ENCODE measurements at places on chromosomes 11 and 22.

DNA sequence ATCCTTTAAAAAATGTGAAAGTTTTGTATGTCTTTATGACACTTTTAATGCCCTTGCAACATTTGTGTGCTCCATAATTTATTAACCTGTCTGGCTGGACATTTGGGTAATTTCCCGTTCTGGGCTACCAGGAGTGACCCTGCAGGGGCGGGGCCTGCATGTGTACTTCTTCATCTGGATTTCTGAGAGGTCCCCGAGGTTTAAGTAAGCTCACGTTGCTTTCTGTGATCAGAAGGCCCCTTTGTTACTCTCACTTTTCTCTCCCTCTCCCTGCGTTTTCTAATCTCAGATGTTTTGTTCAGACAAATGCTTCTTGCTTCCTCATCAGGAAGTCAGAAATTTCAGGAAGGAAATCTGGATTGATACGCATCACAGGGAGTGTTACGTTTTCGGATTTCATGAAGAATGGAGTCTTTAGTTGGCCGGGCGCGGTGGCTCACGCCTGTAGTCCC lies 78.9 kb upstream of the CRYBB3 start:
- no peak for ATAC-seq

GRCh38 chr22:33577862-33578411 lies 342.3 kb downstream of the LARGE1 start:
- ATAC-seq = no peak

- ATAC-seq = no peak
Observed at GRCh38 chr11:111250936-111251335, 5.4 kb downstream of the POU2AF2 start.

DNA sequence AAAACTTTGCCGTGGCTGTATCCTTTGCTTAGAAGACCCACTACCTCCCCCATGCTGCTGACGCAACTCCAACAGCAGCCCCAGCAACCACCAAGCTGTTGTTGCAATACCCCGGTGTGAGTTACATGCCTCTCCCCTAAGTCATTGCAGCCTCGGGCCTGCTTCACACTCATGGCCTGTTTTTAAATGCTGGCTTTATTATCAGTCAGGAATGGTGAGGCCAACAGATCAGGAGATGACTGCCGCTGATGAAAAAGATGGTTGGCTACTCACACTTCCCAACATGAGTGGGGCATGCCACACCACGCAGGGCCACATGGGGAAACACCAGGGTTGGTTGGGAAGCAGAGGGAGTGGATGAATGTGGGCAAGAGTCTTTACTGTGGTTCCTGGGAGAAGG lies 171.5 kb upstream of the SYT13 start:
- no peak for ATAC-seq

- ATAC-seq = no peak
Observed at GRCh38 chr22:38839686-38840085, 4.1 kb downstream of the NPTXR start.

GRCh38 chr11:106159836-106160235 lies 82.4 kb downstream of the AASDHPPT start:
- no peak for ATAC-seq

Measured in SK-N-SH treated with all-trans-retinoic acid at 6 μM for 48 hours (cell line).